ENCODE measurements at places on chromosomes 5 and 9.
A peak's percentile ranks its signal among the peaks of the same experiment; 100 is the strongest.

DNA sequence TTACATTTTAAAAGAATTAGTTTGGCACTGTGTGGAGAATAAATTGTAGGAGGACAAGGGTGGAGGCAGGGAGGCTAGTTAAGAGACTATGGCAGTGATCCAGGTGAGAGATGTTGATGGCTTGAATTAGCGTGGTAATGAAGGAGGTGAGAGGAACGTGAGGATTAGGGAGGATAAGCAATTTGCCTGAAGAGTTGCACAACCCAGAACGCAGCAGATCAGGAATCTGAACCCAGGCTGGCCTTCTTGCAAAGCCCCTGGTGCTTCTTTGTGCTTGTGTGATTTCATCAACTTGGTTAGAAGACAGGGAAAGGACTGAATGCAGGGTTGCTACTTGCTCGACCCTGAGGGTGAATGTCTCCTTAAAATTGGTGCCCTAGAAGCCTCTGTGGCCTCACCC lies 6.9 kb upstream of the SCAMP1 start:
- DNase-seq: no peak

GRCh38 chr5:107592515-107592914 lies 78.2 kb downstream of the EFNA5 start:
- no peak for DNase-seq

DNA sequence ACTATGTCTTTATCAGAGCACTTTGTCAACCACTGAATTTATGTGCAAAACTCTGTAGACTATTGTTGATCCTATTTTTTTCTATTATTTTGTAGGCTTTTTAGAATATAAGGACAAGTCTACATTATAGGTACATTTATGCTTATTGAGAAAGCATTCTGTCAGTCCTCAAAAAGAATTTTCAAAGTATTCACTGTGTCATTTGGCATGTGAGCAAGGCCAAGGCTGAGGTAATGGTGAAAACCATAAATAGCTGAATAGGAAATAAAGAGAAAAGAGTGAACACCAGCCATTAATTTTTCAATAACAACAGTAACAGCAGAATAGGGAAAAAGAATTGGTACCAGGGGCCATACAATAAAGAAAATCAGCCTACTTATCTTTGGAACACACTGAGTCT lies 21.0 kb downstream of the SKIC3 start:
- DNase-seq: no peak

DNA sequence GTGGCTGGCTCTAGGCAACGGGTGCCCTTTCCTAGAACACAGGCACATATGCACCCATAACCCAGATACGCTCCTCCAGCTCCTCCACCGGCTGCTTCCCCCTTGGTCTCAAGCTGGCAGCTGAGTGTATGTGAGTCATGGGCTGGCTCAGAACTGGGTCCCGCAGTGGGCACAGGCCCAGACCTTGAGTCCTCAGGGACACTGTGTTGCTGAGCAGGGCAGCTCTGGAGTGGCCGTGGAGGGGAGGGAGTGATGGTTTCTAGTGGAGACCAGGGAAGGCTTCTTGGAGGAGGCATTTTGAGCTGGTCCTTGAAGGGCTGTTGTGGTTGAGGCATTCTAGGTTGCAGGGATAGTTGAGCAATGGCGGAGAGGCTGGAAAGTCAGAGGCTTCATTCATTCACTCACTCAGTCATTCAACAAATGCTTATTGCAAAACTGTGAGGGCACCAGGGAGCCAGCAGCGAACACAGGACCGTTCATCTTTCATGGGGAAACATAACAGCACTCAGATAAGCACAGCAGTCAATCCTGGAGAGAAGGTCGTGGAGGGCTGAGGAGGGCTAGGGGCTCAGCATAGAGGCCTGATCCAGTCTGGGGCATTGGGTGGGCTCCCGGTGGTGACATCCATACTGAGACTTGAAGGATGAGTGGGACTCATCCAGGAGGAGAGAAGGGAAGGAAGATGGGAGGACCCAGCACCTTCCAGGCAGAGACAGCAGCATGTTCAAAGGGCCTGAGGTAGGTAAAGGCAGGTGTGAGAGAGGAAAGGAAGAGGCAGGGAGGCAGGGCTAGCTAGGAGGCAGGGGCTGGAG lies 2.4 kb downstream of the BBLN start:
- no peak for DNase-seq

- DNase-seq: peak; percentile 45
These were observed 1.4 kb downstream of the SLC26A2 start for GRCh38 chr5:149961957-149962409.

- DNase-seq: no peak
These were observed 44.2 kb downstream of the PWWP2A start for GRCh38 chr5:160075073-160075472.

GRCh38 chr5:116377276-116378006 lies 197.2 kb downstream of the SEMA6A start:
- peak; percentile 5 for DNase-seq

- DNase-seq: no peak
These were observed 1.2 kb downstream of the PTBP3 start for GRCh38 chr9:112332214-112332613.

GRCh38 chr5:149298842-149299404 lies 27.3 kb downstream of the AFAP1L1 start:
- DNase-seq: no peak

DNA sequence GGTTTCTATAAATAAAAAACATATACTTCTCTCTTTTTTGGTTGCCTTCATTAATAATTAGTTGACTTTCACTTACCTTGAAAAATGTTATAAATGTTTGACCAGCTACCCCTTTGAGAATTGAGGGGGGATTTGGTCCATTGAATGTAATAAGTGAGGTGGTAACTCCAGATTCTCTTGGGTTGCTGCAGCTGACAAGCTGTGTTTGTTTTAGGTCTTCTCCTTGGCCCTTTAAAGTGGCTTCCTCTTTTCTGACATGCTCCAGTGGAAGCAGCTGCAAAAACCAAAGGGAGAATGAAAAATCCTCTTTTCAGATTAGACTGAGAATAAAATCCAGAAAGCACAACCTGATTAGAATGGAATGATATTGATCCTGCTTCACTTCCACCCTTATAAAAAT lies 410.5 kb downstream of the TMEM38B start:
- no peak for DNase-seq

GRCh38 chr5:79505138-79505537 lies 8.8 kb downstream of the HOMER1 start:
- DNase-seq: no peak

- DNase-seq: no peak
These were observed 41.0 kb upstream of the HCN1 start for GRCh38 chr5:45737153-45737552.

GRCh38 chr9:111294691-111295451 lies 35.2 kb downstream of the OR2K2 start:
- no peak for DNase-seq

DNA sequence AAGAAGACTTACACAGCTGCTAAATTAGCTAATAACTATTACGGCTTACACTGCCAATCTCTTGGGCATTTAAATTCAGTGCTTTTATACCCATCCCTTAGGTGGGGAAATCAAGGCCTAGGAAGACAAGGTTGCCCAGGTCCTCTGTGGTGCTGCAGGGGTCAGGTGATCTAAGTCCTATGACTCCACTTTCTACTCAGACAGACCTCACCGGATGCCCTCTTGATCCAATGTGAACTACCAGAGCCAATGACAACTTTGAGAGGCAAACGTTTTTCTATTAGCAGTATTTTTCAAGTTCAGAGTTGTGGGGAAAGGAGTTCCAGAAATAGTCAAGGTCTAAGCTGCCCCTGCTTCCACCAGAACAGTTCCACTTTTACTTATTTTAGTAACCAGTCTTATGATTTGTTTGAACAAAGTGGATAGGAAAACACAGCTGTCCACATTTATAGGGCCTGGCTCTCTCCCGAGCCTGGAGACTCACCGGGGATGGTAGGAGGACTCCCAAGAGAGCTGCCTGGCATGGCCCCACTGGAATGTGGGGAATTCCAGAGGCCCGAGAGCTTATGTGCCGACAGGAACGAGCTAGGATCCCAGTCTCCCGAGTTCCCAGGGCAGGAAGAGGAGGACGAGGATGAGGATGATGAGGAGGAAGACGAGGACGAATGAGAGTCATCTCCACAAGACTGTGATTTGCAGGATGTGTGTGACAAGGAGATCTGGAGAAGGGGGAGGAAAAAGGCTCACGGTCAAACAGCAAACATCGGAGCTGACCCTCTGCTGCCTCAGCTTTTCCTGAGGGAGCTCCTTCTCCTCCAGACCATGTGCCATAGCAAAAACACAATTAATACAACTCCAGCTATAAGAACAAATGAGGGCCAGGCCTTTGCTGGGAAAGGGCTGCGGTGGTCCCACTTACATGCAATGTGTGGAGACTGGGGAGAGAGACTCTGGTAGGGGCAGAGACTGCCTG lies 16.7 kb downstream of the FAM193B start:
- no peak for DNase-seq

DNA sequence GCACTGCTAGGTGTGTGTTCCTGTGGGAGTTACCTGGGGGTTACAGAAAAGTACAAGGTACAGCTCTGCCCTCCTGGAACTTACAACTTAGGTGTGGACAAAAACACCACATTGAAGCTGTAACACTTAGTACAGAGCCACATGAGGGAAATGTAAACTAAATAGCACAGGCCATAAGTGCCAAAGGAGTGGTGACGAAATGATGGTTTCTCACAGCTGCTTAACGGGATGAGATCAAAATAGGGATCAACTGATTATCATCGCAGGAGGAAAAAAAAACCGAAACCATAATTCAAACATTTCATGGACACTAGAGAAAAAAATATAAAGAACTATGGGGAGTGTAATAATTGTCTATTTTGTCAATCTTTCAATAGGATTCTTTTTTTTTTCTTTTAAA lies 5.9 kb downstream of the LIX1 start:
- no peak for DNase-seq

GRCh38 chr9:94719878-94720277 lies 6.6 kb upstream of the AOPEP start:
- DNase-seq: no peak

- peak; percentile 44 for DNase-seq
These were observed 17.5 kb downstream of the PTTG1 start for GRCh38 chr5:160439205-160439600.

DNA sequence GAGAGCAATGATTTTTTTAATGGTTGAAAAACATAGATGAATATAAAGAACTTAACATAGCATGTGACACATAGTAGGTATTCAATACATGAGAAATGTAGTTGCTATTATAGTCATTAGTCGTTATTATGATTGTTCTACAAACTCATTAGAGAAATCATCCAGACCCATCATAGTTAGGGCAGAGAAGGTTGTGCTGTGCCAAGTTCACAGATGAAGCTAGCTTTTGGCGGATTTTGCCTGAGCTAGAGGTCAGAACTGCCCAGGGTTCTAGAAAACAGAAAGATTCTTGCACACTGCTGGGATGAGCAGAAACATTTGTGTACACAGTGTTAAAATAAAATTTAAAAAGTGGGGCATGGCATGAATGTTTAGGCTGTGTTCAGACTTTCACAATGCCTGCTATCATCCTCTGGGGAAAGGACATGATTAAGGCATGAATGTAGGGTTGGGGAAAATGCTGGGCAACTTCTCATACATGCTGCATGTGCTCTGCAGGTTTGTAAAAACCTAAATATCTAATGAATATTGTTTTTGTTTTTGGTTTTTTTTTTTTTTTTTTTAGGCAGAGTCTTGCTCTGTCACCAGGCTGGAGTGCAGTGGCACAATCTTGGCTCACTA lies 33.3 kb upstream of the RAD23B start:
- DNase-seq: no peak

GRCh38 chr9:35923927-35924763 lies 14.9 kb downstream of the SPAAR start:
- no peak for DNase-seq

DNA sequence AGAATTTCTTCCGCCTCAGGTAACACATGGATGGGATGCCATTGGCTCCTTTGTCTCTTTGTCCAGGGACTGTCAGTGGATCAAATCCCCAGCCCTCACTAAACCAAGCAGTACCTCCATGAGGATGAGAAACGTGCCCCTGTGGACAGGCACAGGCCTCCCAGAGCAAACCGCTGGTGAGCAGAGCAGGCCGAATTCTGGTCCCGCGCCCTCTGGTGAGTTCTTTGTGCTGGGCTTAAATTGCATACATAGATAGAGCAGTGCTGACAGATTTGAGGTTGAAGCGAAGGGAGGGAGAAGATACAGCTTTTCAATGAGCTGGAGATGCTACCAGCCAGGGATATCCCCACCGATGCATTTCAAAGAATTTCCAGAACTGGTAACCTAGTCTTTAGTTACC lies 143.8 kb downstream of the HSD17B3 start:
- no peak for DNase-seq

DNA sequence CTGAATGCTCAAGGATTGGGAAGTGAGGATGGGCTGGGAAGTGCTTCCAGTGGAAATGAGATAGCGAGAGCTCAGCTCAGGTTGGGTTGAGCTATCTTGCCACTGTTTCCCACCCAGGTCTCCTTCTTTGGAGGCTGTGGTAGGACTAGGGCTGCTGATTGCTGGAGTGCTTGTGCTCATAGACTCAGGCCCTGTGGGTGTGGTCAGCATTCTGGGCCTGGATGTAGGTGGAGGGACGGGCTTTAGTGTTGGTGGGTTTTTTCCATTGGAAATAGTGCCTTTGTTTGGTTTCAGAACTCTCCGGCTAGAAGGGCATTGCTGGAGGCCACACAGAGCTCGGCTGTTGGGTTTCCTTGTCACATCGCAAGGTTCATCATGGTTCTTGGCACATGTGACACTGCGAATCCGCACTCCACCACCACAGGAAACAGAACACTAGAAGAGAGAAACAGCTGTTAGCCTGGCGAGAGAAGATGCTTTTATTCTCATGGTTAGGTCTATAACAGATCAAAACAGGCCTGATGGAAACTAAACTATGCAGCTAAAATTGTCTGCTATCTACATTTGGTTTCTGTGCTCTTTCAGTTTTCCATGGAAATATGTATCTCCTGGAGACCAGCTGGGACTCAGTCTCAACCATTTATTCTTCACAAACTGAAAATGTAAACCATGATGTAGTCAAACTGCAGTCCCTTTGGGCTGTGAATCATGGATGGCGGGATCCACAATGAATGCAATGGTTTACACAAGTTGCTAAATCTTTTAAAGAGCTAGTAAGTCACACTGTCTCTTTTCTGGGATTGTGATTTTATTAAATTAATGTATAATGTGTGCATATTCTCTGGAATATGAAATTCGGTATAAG lies 136.2 kb downstream of the TARS1 start:
- no peak for DNase-seq

DNA sequence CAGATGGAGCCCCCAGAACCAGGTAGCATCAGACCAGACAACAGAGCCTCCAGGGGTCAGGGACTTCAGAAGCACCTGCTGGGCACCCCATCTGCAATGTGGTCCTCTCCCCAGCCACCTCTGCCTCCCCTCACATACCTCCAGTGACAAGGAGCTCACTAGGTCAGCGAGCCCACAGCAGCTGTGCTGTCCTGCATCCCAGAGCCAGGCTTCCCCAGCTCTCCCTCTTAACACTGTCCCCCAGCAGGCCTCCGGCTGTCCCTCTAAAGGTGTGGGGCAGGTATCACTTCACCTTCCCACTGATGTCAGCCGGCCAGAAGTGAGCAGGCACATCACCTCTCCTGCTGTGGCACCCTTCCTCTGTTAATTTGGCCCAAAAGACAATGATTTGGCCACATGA lies 83.6 kb downstream of the LMX1B start:
- no peak for DNase-seq

- DNase-seq: no peak
These were observed 427.7 kb downstream of the PRELID2 start for GRCh38 chr5:145407300-145408047.

All from SHP77 (cell line).